ENCODE measurements at places on chromosomes 1 and 21. TPM values are rescaled to one million over a fixed set of nuclear protein-coding genes. Genes with fewer than 3 reads are reported as not detected.

DNA sequence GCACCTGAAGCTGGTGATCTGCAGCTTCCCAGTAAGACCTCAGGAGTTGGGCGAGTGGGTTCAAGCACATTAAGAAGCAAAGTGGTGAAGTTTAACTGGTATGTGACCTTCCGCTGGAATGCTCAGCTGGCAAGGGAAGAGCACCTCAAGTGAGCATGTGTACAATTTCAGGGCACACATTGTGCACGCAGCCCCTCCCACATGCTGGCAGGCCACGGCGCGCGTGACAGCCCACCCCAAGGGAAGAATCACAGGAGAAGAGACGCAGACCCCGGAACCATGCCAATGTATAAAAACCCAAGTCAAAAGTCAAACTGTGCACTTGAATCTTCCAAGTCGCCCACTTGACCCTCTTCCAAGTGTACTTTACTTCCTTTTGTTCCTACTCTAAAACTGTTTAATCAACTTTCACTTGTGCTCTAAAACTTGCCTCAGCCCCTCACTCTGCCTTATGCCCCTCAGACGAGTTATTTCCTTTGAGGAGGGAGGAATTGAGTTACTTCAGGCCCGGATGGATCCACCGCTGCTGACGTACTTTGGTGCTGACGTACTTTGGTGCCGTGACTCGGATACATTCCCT, 20.0 kb downstream of the LRRC3 start:
- H3K27ac ChIP-seq, result no peak overlapping the region
- no peaks in the 10 kb centered on the region for H3K36me3 ChIP-seq

Gene KMO
- 0.55 TPM for polyA plus RNA-seq

Gene NUF2
- 9.9 TPM for polyA plus RNA-seq

DNA sequence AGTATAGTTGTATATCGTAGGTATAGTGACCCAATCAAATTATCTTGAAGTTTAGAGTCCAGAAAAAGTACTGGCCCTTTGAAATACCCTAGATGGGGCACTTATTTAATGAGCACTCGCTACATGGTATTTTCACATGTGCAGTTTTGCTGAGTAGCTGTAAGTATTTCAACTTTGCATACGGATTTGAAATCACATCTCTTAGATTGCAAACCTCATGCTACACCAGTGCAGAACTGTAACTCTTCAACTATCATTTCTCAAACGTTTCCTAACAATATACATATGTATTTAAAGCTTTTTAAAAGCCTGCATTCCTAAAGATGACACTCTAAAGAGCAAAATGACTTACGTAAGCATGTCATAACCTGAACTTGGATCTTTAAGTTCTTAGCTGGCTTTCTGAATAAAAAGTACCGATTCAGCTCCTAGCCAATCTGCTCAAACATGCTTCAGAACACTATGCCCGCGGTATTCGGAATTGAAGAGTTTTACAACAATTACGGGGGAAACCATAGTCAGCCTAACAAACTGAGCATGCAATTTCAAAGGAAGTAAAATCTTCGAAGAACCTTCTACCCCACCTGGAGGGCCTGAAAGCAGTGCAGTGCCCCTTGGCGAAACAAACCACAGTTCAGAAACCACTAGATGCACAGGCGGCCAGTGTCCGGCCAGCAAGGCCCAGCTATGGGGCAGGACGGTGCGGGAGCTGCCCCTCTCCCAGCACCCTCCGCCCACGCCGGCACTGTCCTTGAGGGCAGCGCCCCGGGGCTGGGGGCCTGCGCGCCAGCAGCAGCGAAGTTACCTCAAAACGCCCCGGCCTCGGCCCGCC, 863 bp downstream of the FH start:
- H3K4me3 ChIP-seq, result peak overlapping the region; percentile 79
- peak; percentile 56 for DNase-seq
- H3K4me1 ChIP-seq, result no peaks in the 10 kb centered on the region
- peaks cover 9% of the 10 kb centered on the region for H3K27me3 ChIP-seq
- peaks cover 4% of the 10 kb centered on the region for H3K36me3 ChIP-seq
- peak overlapping the region; percentile 91 for H3K27ac ChIP-seq

DNA sequence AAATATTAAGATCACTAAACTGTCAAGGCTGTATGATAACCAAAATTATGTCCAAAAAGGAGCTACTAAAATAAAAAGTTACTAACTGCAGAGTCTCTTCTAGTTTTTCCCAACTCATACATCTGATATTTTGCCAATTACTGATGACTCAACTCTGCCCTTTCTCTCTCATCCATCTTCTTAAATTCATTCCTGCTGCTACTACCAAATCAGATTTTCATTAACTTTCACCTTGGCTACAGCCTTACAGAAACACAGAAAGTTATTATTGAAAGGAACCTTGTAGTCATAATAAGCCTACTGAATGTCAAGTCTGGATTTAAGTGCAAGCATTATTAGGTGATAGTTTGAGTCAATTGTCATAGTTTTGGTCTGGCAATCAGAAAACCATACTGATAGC, 273.1 kb downstream of the DPYD start:
- H3K27me3 ChIP-seq, result no peaks in the 10 kb centered on the region
- H3K4me1 ChIP-seq, result no peaks in the 10 kb centered on the region
- no peak overlapping the region for H3K27ac ChIP-seq
- no peak overlapping the region for H3K4me3 ChIP-seq

DNA sequence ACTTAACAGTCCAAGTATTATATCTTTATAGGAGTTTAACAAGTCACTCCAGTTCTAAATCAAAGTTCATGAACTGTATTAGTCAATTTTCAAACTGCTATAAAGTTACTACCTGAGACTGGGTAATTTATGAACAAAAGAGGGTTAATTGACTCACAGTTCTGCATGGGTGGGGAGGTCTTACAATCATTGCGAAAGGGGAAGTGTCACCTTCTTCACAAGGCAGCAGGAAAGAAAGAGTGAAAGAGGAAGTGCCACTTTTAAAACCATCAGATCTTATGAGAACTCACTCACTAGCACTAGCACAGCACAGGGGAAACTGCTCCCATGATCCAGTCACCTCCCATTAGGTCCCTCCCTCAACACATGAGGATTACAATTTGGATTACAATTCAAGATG, 70.0 kb downstream of the CLCA4 start:
- H3K36me3 ChIP-seq, result no peaks in the 10 kb centered on the region
- no peak overlapping the region for H3K4me3 ChIP-seq
- H3K4me1 ChIP-seq, result peaks cover 13% of the 10 kb centered on the region
- no peaks in the 10 kb centered on the region for H3K27me3 ChIP-seq

Gene FMO2
- polyA plus RNA-seq, result 0.28 TPM

DNA sequence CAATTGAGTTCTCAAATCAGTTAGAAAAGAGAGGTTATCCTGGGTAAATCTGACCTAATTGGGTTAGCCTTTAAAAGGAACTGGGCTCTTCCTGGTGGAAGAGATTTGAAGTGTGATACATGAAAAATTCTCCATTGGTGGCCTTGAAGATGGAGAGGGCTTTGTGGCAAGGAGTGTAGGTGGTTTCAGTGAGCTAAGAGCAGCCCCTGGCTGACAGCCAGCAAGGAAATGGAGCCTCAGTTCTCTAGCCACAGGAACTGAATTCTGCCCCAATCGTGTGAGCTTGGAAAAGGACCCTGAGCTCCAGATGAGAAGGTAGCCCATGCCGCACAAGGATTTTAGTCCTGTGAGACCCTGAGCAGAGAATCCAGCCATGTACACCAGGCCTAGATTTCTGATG, 12.7 kb upstream of the HYI start:
- H3K4me1 ChIP-seq, result peaks cover 31% of the 10 kb centered on the region
- DNase-seq, result no peak
- no peaks in the 10 kb centered on the region for H3K27me3 ChIP-seq
- no peaks in the 10 kb centered on the region for H3K36me3 ChIP-seq

Gene LYPD8
- 2.1 TPM for polyA plus RNA-seq

DNA sequence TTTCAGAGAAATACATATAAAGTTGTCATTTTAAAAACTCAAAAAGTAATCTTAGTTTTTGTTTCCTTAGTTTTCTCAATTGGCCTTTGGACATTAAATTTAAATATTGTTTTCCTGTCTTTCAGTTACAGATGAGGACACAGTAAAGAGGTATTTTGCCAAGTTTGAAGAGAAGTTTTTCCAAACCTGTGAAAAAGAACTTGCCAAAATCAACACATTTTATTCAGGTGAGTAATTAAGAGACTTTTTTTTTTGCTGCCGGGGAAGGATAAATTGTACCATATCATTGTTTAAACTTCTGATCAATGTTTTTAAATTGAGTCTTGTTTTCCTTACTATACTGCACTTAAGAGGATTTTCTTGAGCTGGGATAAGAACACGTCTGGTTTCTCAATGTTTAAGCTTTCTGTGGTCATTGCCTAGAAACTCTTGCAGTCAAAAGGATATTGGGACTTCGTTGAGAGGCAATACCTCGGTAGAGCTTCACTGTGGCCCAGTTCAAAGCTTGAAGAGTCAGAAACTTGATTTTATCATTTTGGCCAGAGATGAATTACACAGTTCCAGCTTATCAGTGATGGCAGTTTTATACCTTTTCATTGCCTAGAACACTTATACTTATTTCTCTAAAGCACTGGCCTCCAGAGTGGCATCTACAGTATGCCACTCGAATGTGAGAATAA, 124.9 kb upstream of the KIAA1614 start:
- H3K27ac ChIP-seq, result no peak overlapping the region
- no peak for DNase-seq
- no peaks in the 10 kb centered on the region for H3K4me1 ChIP-seq
- no peaks in the 10 kb centered on the region for H3K36me3 ChIP-seq
- no peaks in the 10 kb centered on the region for H3K27me3 ChIP-seq
- H3K4me3 ChIP-seq, result no peak overlapping the region

- H3K27ac ChIP-seq, result no peak overlapping the region
- no peak for DNase-seq
- H3K4me3 ChIP-seq, result no peak overlapping the region
- no peaks in the 10 kb centered on the region for H3K36me3 ChIP-seq
These were observed 47.3 kb upstream of the SSX2IP start for GRCh38 chr1:84737590-84737989.

DNA sequence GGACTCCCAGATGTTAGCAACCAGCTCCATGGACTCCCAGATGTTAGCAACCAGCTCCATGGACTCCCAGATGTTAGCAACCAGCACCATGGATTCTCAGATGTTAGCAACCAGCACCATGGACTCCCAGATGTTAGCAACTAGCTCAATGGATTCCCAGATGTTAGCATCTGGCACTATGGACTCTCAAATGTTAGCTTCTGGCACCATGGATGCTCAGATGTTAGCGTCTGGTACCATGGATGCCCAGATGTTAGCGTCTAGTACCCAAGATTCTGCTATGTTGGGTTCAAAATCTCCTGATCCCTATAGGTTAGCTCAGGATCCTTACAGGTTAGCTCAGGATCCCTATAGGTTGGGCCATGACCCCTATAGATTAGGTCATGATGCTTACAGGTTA, 8.8 kb downstream of the SON start:
- H3K27ac ChIP-seq, result no peak overlapping the region
- H3K36me3 ChIP-seq, result peaks cover 73% of the 10 kb centered on the region
- no peaks in the 10 kb centered on the region for H3K4me1 ChIP-seq
- no peaks in the 10 kb centered on the region for H3K27me3 ChIP-seq
- H3K4me3 ChIP-seq, result no peak overlapping the region
- no peak for DNase-seq

DNA sequence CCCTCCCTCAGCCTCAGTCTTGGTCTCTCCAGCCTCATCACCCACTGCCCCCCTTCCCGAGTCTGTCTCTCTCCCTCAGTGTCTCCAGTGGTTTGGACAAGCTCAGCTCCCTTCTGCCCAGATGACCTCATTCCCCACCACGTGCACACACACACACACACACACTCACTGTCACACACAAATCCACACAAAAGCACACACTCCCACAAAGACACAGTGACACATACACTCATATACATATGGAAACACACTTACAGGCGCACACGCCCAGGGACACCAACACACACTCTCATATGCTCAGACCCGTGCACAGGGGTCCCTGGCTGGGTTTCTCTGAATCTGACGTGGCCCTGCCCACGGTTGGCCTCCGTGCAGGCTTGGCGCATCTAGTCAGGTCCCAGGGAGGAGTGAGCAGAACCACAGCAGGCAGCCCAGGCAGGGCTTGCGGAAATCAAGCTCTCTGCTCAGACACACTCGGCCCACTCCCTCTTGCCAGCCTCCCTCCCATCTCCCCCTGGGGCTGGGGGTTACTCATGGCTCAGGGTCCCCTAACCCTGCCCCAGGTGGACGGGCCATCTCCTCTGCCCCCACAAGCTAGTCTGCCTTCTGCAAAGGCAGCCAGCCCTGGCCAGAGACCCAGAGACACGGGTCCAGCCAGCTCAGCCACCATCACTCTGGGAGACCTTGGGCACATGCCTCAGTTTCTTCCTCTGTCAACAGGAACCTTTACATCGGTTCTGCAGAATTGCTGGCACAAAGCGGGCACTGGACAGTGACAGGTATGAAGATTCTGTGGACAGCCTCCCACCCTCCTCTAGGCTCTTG, 38.5 kb upstream of the FAM131C start:
- no peaks in the 10 kb centered on the region for H3K27me3 ChIP-seq
- no peak overlapping the region for H3K4me3 ChIP-seq
- H3K36me3 ChIP-seq, result no peaks in the 10 kb centered on the region
- DNase-seq, result no peak
